Tibial nerve (tissue), 4 donors: ENCODE measurements at places on chromosomes 3 and 15.

- DNase-seq, result no peak
These were observed 237.7 kb upstream of the AGTR1 start for GRCh38 chr3:148459931-148460513.

GRCh38 chr3:178586076-178586475 is 49.8 kb downstream of the KCNMB2 start:
- no peak for DNase-seq

DNA sequence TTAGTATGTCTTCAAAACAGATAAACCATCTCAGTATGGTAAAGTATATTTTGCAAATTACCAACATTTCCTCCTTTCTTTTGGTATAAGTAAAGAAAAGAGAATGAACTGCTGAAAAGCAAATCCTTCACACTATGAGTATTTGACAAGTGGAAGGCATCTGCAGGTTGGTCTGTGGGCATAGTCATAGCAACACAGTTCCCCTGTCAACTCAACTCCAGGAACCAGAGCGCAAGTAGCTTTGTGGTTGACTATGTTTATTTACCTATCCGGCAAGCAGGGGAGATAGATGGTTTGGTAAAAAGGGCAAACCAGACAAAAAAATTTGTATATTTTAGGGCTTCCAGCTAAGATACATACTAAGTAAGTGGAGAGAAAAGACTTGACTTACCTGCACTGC is 88.3 kb upstream of the PPIB start:
- no peak for DNase-seq

GRCh38 chr15:31326875-31327668 is 437 bp downstream of the KLF13 start:
- DNase-seq, result no peak

DNA sequence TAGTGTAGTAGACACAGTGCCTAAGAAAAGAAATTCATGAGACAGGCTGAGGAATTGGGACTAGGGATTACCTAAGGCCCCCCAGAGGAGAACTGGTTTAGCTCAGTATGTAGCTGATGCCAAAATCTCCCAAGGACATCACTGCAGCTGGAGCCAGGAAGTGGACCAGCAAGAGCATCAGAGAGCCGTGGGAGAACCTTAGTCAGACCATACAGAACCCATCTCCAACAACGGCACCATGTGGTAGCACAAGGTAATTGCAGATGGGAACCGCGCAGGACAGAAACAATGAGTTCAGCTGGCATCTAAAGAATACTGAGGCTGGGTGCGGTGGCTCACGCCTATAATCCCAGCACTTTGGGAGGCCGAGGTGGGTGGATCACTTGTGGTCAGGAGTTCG is 81.7 kb downstream of the WNT5A start:
- no peak for DNase-seq

- DNase-seq, result no peak
These were observed 20.6 kb downstream of the FOXP1 start for GRCh38 chr3:71562938-71563337.
